ENCODE measurements at places on chromosomes 1 and 21.

- no peak for DNase-seq
Measured at GRCh38 chr1:168742994-168743650, 14.1 kb upstream of the DPT start.

DNA sequence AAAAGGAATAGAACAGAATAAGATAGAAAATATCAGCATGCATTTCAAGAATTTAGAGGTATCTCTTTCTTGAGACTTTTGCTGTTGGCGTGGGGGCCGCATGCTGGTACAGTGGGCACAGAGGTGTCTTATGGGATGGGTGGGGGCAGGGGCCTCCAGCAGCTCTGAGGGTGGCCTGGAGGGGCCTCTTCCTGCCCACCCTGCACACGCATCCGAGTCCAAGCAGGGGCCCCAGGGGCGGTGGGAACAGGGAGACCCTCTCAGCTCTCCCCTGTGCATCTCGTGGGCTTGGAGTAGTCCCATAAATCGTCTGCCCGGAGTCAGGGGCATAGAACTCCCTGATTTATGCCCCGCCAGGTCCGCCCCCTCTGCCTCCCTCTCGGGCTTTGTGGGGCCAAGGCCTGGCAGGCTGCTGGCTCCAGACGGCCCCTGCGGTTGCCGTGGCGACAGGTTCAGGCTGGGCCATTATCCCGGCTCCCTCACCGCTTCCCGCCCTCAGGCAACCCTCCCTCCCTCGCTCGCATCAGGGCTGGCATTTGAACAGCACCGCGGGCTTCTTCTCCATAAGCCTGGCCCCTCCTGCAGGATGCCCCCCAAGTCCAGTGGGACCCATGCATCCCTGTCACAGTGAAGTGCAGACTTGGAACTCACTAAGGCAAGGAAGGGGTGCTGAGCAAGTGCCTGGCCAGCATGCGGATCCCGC lies 133.2 kb upstream of the ZBTB40 start:
- DNase-seq, result no peak

DNA sequence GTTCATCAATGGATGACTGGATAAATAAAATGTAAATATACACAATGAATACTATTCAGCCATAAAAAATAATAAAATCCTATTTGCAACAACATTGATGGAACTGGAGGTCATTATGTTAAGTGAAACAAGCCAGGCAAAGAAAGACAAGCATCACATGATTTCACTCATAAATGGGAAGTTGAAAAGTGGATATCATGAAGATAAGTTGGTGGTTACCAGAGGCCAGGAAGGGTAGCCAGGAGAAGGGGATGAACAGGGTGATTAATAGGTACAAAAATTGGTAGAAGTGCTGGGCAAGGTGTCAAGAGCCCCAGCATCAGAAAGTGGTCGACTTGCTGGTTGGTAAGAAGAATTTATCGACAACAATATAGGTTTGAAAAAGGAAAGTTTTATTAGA lies 1.3 kb upstream of the PARK7 start:
- DNase-seq, result no peak

GRCh38 chr1:184870319-184870718 lies 104.0 kb downstream of the NIBAN1 start:
- DNase-seq, result no peak

- DNase-seq, result no peak
Measured at GRCh38 chr1:176670853-176671252, 207.9 kb downstream of the PAPPA2 start.

DNA sequence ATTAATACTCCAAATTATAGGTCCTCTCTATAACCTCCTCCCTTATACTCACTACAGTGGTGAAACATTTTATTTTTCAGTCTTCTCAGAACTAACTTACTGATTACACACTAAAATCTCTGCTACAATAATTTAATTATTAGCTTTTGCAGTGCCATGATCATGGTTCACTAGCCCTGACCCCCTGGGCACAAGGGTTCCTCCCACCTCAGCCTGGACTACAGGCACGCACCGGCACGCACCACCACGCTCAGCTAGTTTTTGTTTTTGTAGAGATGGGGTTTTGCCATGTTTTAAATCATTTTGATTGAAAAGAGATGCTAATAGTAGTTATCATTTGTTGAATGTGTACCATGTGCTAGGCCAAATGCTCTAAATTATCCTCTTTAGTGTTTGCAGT lies 6.3 kb downstream of the PATJ start:
- DNase-seq, result no peak

GRCh38 chr1:7931446-7931812 lies 9.2 kb downstream of the TNFRSF9 start:
- no peak for DNase-seq

- no peak for DNase-seq
Measured at GRCh38 chr1:184417916-184418315, 31.1 kb downstream of the C1orf21 start.

GRCh38 chr1:147214842-147215539 lies 10.1 kb downstream of the FMO5 start:
- no peak for DNase-seq

DNA sequence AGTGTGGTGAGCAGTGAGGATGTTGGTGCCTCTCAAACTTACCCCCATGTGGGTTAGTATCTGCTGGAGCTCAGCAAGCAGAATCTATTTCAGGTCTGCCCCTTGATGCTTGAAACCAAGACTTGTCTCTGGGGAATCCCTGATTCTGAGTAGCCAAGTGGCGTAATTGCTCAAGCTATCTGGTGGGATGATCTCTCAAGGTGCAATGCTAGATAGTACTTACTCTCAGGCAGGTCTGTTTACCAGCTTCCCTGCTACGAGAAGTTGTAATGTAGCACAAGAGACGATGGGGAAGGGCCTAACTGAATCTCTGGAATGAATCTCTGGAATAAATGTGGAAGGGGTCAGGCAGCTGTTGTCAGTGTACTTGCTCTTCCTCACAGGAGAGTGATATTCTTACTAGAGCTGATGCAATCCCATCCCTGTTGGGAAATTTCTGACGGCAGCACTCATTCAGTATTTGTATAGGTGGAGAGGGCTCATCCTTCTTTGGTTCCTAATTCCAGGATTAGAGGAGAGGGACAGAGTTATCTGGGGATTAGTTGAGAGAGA lies 65.4 kb downstream of the MACF1 start:
- no peak for DNase-seq

- no peak for DNase-seq
Measured at GRCh38 chr1:60936591-60937342, 145.6 kb upstream of the NFIA start.

DNA sequence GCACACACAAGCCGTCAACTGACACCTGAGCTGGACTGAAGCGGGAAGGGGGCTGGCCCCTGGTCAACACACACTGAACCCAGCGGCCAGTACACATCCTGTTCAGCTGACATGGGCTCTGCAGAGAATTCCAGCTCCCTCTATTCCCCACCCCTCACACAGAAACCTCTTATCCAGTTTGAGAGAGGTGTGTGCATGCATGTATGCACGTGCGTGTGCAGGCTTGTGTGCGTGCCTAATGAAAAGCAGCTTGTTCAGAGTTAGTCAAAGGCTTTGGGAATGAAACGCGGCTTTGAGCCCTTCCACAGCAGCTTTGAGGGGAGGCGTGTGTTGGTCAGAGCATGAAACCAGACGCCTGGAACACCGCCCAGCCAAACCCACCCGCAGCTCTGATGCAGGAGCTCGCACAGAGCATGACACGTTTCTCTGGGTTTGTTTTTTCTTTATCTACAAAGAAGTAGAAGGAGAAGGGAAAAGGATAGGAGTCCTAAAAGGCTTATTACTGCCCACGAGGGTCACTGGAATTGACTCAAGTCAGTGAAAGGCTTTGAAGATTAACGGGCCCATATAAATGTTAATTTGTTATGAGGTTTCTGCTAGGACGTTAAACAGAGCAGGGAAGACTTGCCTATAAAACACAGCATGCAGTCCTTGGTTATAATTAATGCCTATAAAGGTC lies 184.2 kb downstream of the ETS2 start:
- DNase-seq, result no peak

- no peak for DNase-seq
Measured at GRCh38 chr1:226599636-226600238, 51.2 kb downstream of the STUM start.

DNA sequence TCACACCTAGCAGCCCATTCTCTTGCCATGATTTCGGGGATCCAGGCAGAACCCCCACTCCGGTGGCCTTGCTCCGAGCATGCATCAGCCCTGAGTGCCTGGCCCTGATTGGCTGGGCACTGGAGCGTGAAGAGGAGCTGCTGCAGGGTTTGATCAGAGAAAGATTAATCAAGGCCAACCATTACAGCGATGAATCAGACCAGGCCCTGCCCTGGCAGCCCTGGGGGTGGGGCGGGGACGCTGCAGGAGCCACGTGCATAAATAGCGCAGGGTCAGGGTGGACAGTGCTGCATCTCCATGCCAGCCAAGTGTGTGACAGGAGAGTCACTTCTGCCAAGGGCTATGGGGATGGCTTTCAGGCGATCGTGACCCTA lies 3.4 kb upstream of the FAM131C start:
- DNase-seq, result no peak

DNA sequence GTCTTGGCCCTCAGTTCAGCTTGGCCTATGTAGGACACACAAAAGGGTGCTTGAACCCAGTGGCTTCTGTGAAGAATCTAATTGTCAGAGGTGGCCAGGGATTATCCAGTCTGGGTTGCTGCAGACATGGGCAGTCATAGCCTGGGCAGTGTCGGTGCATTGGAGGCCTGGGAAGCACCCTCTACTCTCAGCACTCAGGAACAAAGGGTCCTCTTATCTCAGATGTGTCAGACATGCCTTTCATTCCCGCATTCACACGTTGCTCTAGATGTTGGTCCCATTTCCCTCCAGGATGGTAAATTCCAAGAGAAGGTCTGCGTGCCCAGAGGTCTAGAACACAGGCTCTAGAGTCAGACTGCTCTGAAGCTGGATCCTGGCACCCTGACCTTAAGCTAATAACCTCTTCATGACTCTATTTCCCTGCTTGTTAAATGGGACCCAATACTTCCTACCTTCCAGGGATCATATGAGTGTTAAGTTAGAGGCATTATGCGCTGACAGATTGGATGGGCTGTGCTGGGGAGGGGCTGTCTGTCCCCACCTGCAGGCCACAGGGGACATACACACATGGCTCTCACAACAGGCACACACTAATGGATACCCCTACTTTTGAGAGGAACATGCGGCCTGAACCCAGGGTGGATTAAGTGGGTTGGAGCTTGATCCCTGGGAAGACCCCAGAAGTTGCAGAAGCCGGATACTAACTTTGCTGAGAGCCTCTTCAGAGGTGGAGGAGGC lies 16.5 kb upstream of the EDN2 start:
- no peak for DNase-seq

DNA sequence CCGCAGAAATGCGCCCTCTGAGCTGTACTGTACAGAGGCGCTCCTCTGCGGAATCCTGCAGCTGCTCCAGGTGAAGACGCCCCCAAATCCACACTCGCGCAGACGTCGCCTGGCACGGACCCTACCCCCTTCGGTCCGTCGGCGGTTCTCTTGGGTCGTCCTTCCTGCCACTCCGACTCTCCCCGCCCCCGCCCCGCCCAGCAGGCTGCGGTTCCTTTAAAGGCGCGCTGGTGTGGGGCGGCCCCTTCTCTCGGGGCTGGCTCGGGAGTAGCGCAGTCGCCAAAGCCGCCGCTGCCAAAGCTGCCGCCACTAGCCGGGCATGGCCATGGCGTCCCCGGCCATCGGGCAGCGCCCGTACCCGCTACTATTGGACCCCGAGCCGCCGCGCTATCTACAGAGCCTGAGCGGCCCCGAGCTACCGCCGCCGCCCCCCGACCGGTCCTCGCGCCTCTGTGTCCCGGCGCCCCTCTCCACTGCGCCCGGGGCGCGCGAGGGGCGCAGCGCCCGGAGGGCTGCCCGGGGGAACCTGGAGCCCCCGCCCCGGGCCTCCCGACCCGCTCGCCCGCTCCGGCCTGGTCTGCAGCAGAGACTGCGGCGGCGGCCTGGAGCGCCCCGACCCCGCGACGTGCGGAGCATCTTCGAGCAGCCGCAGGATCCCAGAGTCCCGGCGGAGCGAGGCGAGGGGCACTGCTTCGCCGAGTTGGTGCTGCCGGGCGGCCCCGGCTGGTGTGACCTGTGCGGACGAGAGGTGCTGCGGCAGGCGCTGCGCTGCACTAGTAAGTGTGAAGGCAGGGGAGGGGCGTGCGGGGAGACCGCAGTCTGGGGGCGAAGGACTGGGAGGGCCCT lies at the start of gene RASSF5:
Gene RASSF5, plus strand, starts transcription at position 248 of the 846 bp plus-strand sequence. Its CDS starts 72 bp downstream, at position 320.
- peak; percentile 80 for DNase-seq

- no peak for DNase-seq
Measured at GRCh38 chr1:109990302-109990653, 5.7 kb downstream of the AHCYL1 start.

DNA sequence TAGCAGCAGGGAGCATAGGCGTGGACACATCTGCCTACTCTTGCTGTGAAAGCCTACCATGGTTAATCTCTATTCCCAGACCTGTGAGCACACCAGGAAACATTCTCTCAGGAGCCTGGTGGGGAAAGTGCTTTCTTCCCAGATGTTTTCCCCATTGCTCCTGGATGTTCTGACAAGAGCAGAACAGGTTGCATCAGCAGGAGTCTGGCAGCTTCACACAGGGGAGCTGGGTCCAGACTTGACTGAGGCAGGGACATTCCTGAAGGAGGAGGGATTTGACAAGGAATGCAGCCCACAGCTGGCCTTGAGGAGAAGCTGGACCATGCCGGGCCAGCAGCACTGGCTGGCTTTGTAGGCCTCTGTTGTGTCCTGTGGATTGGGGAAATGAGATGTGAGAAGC lies 21.0 kb upstream of the ARTN start:
- no peak for DNase-seq

DNA sequence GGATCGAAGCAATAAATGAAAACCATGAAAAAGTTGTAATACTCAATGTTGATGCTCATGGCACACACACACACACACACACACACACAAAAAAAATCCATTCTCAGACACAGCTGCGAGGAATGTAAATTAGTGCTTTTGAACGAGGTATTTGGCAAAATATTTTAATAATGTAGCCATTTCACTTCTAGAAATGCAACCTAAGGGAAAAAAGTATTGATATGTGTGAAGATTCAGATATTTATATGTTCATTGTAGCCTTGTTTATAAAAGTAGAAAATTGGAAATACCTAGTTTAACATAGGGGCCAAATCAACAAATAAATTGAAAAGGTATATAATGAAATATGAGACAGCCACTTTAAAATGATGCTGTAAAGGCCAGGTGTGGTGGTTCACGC lies 3.8 kb downstream of the PLEKHA6 start:
- DNase-seq, result no peak

DNA sequence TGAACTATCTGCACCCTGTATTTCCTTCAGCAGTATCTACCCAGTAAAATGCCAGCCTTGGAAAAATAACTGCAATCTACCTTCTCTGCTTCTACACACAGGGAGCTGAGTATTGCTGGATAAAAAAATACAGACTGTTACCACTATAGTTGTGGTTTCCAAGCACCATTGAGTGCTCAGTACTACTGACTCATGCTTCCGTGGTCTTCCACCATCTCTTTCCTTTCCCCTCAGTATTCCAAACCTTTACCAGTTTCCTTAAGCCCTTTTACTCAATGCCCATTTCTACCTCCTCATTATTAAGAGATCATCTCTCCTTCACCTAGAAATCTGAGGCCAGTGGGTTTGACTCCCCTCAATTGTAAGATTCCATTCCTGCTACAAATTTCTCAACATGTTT lies 23.8 kb downstream of the GLMN start:
- DNase-seq, result no peak

DNA sequence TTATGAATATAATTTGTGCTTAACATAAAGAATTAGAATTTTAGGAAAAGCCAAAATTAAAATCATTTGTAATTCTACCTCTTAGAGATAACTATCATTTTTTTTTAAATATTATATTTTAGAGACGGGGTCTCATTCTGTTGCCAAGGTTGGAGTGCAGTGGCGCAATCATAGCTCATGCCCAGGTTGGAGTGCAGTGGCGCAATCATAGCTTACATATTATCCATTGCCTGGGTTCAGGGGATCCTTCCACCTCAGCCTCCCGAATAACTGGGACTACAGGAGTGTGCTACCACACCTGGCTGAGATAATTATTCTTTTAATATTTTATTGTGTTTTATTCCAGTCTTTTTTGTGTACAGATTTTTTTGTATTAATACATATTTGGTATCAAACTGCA lies 8.3 kb downstream of the RASAL2 start:
- DNase-seq, result no peak
